Fibroblast of skin of back (primary cell): ENCODE measurements at places on chromosomes 5 and 9.

GRCh38 chr9:105291938-105292337, 47.5 kb downstream of the SLC44A1 start:
- no peak for DNase-seq

- DNase-seq: no peak
Measured at GRCh38 chr5:50873595-50874277, 207.3 kb downstream of the PARP8 start.

- DNase-seq: peak; percentile 13
Measured at GRCh38 chr5:175542232-175542965, 64.0 kb downstream of the SFXN1 start.

GRCh38 chr9:124541824-124542223, 34.6 kb upstream of the NR5A1 start:
- DNase-seq: no peak

DNA sequence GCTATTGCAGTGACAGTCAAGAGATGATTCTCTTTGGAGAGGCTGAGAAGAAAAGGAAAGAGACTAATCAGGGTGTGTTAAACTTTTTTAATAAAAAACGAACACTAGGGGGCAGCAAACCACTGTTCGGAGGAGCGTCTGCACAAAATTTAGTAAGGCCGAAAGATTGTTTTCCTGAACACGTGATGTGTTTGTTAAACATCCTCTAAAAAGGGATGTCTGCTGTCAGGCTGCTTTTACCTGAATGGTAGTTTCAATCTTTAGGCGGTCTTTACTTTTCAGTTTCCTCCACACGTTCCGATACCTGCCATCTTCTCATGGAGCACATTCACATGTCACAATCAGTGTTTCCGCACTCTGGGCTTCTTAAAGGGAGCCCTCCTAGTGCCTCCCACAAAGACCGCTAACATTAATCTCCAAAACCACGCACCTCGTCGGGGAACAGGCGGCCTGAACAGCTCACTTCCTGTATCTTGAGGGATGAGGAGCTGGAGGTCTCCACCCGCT, 125.2 kb downstream of the GPBP1 start:
- DNase-seq: peak; percentile 83

DNA sequence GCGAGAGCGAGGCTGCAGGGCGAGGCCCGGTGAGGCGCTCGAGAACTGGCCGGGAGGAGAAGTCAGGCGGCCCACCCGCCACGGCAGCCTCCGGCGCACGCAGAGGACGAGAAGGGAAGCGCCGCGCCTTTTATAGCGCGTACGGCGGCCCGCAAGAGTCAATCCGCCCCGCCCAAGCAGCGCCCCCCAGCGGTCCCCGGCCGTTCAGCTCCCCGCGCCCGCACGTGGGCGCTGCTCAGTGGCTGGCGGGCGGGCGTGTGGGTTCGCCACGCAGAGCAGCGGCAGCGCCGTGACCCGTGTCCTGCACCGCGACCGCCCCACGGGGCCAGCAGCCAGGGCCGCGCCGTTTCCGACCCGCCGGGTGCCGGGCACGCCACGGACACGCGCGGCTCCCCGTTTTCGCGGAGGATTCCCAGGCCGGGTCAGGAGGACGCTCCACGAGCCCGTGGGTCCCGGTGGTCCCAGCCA, 14.6 kb downstream of the LCN10 start:
- DNase-seq: peak; percentile 85

GRCh38 chr5:10649666-10650380, 86.0 kb downstream of the ANKRD33B start:
- peak; percentile 36 for DNase-seq

DNA sequence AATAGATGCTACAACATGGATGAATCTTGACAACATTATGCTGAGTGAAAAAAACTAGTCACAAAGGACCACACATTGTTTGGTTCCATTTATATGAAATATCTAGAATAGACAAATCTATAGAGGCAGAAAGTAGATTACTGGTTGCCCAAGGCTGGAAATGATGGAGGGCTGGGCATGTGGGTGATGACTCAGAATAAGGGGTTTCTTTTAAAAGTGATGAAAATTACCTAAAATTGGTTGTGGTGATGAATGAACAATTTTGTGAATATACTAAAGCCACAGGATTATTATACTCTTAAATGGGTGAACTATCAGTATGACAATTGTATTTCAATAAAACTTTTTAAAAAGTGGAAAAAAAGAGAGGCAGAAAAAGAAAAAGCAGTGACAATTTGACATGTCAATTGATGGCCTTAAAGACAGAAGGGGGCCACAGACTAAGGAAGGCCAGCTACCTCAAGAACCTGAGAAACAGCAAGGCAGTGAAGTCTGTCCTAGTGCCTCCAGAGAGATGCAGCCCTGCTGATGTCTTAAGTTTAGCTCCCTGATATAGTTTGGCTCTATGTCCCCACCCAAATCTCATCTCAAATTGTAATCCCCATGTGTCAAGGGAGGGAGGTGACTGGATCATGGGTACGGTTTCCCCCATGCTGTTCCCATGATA, 182.7 kb downstream of the PIK3R1 start:
- no peak for DNase-seq

GRCh38 chr5:147860641-147861025, 17.9 kb upstream of the SCGB3A2 start:
- DNase-seq: no peak

DNA sequence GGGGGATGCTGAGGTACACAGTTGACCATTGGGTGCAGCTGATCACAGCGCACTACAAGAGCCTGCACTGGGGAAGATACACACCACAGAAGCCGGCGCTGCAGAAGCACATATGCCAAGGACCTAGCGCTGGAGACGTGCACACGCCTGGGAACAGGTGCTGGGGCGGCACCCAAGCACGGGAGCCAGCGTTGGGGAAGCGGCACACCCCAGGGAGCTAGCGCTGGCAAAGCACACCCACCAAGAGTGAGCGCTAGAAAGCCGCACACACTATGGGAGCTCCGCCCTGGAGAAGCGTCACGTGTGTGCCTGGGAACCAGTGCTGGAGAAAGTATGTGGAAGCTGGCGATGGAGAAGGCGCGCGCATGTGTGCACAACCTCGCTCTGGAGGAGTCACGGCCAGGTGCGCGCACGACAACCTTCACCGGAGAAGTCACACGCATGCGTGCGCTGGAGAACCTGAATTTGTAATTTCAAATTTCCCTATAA, 4.5 kb downstream of the FANCC start:
- DNase-seq: peak; percentile 60

- no peak for DNase-seq
Measured at GRCh38 chr9:132970324-132971062, 8.0 kb upstream of the GFI1B start.

- no peak for DNase-seq
Measured at GRCh38 chr5:6333182-6333905, 45.0 kb downstream of the MED10 start.

GRCh38 chr9:130268521-130269211, 3.1 kb downstream of the HMCN2 start:
- no peak for DNase-seq

- DNase-seq: no peak
Measured at GRCh38 chr5:32383065-32383464, 61.5 kb downstream of the ZFR start.

DNA sequence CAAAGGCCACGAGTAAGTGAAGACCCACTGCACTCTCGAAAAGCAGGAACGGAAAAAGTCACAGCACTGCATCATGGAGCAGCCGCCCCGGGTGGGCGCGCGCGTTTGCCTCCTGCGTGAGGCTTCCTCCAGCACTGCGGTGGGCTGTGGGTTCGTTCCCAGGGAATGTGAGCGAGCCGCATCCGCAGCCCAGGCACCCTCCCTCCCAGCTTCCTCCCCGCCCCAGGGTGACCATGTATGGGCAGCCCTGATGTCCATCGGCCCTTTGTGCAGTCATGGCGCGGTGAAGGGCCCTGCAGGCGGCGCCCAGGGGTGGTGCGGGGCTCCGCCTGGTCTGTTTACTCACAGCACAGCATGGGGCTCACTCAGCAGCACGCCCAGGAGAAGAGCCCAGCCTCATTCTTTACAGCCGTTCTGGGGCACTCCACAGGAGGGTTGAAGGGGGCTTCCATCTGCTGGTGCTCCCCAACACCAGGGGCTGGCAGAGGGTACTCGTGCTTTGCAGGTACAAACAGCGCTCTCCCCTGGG, 32.7 kb downstream of the KCNT1 start:
- DNase-seq: no peak

DNA sequence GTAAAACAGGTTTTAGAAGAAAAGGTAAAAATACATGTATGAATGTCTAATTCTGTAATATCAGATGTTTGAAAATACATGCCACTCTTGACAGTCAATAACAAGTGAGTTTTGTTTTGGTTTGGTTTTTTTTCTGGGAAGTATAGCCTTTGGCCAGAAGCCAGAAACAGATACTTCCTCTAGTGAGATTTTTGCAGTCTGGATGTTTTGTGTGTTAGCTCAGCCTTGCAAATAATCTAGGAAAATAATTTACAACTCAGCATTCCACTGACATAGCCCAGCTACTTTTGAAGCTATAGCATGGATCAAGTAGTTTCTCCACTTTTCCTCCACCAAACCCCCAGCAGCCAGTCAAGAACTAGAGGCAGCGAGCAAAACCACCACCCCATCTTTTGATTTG, 56.7 kb downstream of the SLC1A1 start:
- peak; percentile 69 for DNase-seq

- DNase-seq: no peak
Measured at GRCh38 chr5:171476701-171477100, 57.3 kb downstream of the FGF18 start.

GRCh38 chr9:110877374-110877773, 160.9 kb downstream of the LPAR1 start:
- no peak for DNase-seq

DNA sequence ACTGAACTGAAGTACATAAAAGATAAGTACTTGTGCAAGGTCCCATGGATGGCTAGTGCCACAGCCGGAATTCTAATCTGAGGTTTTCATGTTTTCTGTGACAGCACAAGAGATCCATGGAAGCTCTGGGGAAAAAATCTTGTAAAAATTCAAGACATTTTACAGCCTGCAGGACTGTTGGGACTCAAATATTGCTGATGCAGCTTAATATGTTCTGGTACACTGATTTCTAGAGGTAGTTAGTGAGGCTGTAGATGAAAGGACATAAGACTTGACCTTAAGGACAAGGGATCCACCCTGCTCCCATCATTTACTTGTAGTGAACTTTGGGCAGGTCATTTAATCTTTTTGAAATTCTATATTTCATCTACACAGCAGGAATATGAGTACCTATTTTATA, 390.4 kb downstream of the TLE4 start:
- no peak for DNase-seq

DNA sequence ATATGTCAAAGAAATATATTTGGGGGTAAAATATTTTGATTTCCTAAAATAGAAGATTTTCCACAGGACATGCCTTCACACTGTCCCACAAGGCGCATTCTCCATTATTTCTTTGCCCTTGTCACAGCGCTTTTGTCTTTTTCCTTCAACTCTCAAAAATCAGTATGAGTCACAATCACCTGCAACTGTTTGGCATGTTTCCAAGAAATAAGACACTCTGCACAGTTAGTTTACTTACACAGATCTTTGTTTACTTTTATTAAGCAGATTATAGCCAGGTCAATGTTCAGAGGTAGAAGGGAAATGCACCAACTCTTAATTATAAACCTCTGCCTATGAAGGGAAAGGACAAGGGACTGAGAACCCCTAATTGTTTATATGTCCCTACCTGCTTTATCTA, 9.5 kb downstream of the CEMIP2 start:
- no peak for DNase-seq

DNA sequence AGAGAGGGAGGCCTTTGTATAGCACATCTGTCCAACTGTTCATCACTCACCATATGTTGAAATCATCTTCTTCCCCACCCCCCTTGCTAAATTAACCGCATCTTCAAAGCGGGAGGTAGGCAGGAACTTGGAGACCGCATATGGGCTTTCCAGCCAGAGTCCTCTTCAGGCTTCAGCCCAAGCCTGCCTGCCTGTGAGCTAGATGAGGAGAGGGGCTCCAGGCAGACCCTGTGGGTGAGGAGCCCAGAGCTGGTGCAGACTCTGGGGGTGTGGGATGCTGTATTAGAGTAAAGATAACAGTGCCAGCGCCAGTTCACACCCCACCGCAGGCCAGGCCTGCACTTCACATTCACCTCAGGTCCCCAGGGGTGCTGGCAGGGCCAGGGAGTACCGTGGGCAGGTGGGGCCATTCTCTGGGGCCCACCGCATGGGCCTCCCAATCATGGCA, 16.2 kb downstream of the PRRC2B start:
- DNase-seq: peak; percentile 41

GRCh38 chr5:177372034-177372896, 12.0 kb upstream of the SLC34A1 start:
- no peak for DNase-seq

GRCh38 chr9:92740969-92741368, 23.7 kb downstream of the BICD2 start:
- no peak for DNase-seq

DNA sequence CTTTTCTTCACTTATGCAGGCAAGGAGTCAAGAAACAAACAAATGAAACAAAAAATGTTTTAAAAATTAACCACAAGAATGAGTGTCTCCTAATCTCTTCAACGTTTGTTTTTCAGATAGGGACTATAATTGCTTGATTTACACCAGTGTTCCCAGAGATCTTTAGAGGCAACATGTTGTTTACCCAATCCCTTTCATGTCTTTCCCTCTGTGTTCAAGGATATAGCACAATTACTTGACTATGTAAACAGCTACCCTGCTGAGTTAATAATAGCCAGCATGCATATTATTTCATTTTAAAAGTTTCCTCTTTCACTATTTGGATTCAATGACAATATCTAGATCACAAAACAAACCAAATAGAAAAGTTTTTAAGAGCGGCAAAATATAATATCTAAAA, 25.1 kb upstream of the SHISAL2B start:
- no peak for DNase-seq

- no peak for DNase-seq
Measured at GRCh38 chr9:35529161-35529823, 39.4 kb downstream of the RUSC2 start.

DNA sequence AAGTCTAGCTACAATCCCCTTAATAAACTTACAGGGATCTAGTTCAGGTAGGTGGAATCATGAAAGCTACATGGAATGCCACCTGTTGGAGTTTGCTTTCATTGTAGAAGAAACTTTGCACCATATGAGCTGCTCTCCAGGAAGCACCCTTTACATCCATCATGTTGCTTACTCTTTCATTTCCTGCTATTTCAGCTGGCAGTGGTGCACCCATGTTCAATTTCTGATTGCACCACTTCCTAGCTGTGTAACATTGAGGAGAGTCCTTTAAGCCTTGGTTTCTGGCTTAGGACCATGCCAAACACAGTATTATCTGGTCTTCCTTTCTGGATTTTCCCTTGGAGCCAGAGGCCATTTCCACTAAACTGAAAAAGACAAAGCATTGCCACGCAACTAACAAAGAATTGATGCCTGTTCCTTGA, 123.3 kb upstream of the SLC12A2 start:
- DNase-seq: no peak

GRCh38 chr5:138949988-138950387, 74.9 kb upstream of the LRRTM2 start:
- no peak for DNase-seq
